ENCODE measurements at places on chromosomes 2 and 18.
A peak's percentile ranks its signal among the peaks of the same experiment; 100 is the strongest.

DNA sequence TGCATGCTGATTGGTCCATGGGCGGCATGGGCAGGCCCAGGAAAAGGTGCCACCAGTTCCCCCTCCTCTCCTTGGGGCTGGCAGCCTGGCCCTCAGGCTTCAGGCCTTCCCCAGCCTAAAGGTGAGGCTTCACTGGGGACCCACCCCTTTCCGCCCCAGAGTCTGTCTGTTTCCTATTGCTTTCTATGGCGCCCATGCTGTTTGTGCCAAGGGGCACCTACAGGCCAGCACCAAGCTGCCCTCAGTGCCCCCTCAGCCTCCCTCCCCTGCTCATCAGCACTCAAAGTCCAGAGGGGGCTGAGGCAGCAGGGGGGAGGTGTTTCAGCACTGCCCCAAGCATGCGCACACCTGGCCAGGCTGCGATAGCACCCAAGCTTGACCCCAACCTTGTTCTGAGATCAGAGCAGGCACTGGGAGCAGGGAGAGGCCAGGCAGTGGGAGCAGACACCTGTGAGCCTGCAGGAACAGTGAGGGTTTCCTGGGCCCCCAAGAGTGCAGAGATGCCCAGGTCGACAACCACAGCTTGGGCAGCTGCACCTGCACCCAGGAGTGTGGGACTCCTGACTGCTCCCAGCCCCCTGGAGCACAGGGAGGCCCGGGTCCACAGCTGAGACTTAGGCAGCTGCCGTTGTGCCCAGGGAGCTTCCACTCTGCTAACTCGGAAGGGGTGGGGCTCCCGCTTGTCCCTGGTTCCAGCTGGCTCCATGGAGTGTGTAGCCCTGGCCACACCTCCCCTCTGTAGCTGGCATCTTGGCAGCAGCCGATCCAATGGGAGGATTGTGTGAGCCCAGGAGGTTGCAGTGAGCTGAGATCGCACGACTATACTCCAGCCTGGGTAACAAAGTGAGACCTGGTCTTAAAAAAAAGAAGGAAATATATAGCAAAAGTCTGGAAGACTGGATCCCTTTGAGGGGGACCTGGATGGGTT lies 69.1 kb downstream of the NCAPH start:
- DNase-seq: no peak

DNA sequence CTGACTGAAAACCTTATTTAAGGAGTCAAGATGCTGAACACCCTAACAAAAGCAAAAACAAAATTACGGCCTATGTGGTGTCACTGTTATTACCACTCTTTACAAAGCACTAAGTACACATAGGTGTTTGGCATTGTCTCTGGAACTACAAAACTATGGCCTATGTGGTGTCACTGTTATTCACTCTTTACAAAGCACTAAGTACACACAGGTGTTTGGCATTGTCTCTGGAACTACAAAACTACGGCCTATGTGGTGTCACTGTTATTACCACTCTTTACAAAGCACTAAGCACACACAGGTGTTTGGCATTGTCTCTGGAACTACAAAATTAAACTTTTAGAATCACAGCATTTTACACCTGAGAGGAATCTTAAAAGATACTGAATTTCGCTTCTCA lies 47.4 kb downstream of the SLC35F5 start:
- DNase-seq: peak; percentile 58

DNA sequence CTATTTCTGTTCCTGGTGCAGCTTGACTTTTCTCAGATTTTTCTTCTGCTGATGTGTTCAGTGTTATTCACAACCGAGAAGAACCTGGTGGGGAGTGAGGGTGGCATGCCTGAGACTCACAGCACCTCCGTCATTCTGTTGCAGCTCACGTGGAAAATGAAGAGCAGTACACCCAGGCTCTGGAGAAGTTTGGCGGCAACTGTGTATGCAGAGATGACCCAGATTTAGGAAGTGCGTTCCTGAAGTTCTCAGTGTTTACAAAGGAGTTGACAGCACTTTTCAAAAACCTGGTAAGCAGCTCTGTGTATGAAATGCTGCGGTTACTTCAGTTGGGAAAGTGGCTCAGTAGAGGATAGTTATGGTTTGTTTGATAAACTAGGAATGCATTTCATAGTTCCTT lies 90.5 kb downstream of the ASAP2 start:
- no peak for DNase-seq

GRCh38 chr2:127508631-127509034 lies 17.7 kb downstream of the IWS1 start:
- DNase-seq: peak; percentile 76

DNA sequence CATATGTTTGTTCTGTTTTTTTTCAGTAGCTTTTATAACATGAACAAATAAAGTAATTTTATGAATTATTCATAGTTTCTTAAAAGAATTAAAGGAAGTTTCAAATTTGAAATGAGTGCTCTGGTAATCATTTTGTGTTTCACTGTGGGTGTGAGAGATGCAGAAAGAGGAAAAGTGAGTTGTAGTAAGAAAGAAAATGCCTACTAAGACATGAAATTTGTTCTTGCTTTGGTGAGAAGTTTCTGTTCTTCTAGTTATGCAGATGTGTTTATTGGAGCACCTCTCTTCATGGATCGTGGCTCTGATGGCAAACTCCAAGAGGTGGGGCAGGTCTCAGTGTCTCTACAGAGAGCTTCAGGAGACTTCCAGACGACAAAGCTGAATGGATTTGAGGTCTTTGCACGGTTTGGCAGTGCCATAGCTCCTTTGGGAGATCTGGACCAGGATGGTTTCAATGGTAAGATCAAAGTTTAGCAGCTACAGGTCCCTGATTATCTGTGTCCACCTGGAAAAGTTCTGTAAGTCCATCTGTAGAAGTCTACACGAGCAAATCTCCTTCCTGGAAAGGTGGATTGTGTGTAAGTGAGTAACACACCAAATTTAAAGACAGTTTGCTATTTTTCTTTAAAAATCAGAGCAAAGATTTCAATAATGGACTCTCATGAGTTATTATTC lies 51.4 kb downstream of the ITGAV start:
- no peak for DNase-seq

GRCh38 chr2:237244976-237245646 lies 159.4 kb downstream of the COPS8 start:
- no peak for DNase-seq

DNA sequence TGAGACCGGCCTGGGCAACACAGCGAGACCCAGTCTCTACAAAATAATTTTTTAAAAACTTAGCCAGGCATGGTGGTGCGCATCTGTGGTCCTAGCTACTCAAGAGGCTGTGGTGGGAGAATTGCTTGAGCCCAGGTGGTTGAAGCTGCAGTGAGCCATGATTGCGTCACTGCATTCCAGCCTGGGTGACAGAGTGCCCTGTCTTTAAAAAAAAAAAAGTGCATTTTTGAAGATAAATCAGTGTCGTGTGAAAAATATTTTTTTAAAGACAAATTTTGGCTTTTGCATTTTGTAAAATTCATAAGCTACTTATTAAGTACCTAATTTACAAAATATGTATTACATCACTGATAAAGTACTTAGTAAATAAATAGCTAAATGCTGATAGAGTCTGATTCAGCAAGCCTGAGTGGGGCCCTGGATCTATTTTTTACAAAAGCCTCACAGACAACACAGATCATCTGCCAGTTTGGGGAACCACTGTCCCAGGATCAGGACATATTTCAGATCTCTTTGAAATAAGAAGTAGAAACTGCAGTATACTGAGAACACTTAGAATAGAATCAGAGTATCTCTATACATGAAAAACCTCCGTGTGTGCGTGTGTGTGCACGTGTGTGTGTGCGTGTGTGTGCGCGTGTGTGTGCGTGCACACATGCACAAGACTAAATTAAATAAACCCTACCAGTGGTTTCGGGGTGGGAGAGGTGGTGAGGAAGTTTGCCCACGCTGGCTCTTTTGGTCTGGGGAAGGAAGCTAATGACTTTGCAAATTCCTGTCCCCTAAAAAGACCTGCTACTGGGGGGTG lies 61.6 kb downstream of the AAK1 start:
- no peak for DNase-seq
